ENCODE measurements at places on chromosomes 4 and X.

- DNase-seq: no peak
These were observed 14.7 kb downstream of the SLIT2 start for GRCh38 chr4:20266215-20267082.

DNA sequence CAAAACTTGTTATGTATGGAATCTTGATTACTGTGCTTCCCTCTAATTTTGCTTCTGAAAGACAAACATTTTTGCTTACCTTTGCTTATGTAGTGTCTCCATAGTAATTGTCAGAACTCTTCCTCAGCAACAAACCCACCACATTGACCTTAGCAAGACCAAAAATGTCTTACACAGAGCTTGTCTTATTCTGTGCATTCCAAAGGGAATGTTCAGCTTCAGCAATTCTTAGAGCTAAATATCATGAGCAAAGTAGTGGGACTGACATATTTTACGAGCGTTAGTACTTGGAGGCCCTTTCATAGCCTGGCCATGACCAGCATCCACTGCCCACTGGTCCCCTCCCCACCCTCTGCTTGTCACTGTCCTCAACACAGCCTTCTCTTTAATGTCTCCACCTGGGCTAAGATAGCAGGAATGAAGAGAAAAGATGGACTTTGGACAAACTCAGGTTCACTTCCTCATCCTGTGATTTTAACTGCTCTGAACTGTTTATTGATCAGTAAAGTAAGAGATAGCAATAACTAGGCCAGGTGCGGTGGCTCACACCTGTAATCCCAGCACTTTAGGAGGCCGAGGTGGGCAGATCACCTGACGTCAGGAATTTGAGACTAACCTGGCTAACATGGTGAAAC, 15.5 kb upstream of the SH3D19 start:
- DNase-seq: no peak

GRCh38 chrX:145654486-145654885, 163.1 kb upstream of the SLITRK2 start:
- DNase-seq: no peak

DNA sequence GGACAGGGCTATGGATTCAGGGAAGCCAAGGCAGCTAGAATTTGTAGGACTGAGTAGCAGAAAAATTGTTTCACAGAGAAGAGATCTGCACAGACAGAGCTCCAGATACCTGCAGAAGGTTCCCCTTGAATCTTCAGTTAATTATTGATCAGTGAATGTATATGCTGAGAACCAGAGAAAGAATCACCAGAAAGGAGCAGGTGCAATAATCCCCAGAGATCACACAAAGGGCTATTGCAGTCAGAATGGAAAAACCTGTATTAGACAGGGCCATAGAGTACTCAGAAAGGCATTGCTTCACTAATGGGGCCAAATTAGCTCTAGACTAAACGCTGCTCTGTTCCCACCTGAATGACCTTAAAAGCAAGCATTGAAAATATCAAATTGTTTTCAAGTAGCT, 35.5 kb upstream of the SMAD1 start:
- no peak for DNase-seq

GRCh38 chrX:53211391-53211978, 13.5 kb downstream of the KDM5C start:
- no peak for DNase-seq
